WTC11 (cell line): ENCODE measurements at places on chromosomes 11 and 22. TPM values are rescaled to one million over a fixed set of nuclear protein-coding genes. Genes with fewer than 3 reads are reported as not detected.

DNA sequence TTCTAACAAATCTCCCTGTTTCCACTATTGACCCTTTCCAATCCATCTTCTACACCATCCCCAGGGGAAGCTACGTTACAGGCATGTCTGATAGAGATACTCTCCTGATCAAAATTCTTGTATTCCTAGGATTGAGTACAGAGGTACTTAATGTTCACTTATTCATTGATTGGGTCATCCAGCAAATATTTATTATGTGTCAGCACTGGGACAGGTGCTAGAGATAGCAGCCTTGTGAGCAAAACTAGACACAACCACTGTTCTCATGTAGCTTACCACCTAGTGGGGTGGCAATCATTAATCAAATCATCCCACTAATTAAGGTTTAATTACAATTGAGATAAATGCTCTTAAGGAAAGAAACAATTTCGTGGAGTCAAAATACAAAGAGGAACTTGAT is 9.4 kb upstream of the RTCB start:
- DNase-seq: no peak

GRCh38 chr11:34948696-34949095 is 32.3 kb downstream of the PDHX start:
- DNase-seq: no peak

SHANK3 gene
- total RNA-seq: 9.6 to 10.5 TPM (median 9.7 TPM) in 3 replicates

GRCh38 chr11:8754241-8754640 is 71.6 kb downstream of the RPL27A start:
- no peak for DNase-seq

DNA sequence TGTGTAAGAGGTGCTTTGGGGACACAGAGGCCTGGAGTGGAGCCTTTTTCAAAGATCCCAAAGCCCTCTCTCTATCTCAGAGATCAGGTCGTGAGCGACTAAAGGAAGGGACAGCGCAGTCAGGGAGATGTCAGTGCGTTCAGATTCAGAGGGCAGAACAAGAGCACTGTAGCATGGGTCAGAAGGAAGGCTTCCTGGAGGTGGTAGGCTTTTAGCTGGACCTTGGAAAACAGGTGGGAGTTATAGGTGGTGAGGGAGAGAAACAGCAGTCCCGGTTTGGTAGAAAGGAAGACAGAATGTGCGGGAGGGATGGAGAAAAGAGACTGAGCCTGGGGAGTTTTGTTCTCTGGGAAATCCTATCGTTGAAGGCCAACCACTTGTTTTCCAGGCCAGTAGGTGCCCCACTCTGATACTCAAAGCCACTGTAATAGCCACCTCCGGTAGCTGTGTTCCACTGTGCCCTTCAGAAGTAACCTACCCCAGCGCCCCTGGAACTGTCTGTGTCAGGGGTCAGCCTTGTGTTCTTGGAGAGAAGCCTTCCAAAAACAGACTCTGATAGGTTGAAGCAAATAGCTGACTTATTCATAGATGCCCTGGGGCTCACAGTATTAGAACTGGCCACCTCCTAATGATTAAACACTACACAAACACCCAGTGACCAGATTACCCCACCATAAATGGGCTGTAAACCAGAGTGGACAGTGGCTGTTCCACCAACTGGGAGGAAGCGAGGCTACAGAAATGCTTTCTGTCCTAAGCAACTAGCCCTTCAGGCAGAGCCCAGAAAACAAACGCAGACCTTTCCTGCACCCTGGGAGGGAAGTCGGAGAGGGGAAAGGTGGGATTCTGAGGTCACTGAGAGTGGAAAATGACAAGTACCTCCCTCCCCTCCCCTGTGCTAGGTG is 157.7 kb downstream of the DBX1 start:
- DNase-seq: no peak

MPZL3 gene
- total RNA-seq: 1.6 to 2.1 TPM (median 2.0 TPM) in 3 replicates

DNA sequence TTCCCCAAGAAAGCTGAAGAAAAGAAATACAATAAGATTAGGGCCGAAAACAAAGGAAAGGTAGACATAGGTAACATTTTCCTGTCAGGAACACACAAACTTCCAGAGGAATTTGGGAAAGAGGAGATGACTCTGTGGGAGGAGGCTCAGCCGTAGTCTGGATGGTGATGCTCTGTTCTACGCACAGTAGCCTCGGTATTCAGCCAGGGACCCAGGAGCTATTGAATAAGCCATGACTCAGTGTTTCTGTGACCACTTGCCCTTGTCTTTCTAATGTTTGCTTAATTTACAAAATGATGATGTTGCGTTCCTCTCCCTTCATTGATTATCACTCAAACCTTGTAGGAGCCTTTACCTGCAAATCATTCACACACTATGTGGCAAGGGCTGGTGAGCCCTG is 745.0 kb downstream of the NTM start:
- DNase-seq: no peak

DNA sequence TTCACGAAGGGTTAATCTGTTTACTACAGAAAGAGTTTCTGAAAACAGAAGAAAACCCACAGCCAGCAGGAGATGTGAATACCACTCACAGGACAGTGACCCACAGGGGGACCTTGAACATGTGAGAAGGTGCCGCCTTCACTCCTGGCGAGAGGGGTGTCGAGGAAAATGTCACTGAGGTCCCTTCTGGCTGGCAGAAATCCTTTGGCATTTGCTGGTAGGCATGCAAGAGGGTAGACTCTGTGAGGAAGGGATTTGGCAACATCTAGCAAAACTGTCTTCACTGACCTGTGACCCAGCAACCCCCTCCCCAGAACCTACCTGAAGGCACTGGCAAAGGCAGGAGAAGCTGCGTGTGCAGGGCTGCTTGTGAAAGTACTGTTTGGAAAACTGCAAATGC is 8.6 kb downstream of the KCNQ1 start:
- DNase-seq: no peak

DNA sequence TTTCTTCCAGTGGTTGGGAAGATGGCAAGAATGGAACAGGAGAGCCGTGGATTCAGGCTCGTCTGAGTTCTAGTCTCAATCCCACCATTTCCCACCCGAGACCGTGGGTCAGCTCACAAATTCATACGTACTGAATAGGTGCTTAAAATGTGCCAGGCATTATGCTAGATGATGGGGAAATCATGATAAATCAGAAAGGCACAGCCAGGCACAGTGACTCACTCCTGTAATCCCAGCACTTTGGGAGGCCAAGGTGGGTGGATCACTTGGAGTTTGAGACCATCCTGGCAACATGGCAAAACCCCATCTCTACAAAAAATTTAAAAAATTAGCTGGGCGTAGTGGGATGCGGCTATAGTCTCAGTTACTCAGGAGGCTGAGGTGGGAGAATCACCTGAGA is 7.1 kb downstream of the TRIOBP start:
- DNase-seq: no peak

ANKRD49 gene
- total RNA-seq: 9.5 to 9.9 TPM (median 9.6 TPM) in 3 replicates

DNA sequence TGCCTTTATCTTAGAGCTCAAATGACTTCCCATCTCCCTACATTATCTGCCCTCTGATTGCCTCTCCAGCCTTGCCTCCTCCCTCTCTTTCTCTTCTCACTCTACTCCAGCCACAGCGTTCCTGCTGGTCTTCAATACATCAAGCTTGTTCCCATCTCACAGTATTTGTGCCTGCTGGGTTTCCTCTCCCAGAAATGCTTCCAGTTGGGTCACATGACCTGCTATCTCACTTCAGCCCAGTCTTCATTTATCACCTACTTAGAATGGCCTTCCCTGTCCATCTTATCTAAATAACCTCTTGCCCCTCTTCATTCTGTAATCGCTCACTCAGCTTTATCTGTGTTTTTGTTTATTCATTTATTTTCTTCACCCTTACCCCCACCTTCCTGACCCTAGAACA is 61.8 kb upstream of the FAR1 start:
- no peak for DNase-seq

- DNase-seq: no peak
Observed at GRCh38 chr11:72759468-72759985, 7.3 kb upstream of the ARAP1 start.

DNA sequence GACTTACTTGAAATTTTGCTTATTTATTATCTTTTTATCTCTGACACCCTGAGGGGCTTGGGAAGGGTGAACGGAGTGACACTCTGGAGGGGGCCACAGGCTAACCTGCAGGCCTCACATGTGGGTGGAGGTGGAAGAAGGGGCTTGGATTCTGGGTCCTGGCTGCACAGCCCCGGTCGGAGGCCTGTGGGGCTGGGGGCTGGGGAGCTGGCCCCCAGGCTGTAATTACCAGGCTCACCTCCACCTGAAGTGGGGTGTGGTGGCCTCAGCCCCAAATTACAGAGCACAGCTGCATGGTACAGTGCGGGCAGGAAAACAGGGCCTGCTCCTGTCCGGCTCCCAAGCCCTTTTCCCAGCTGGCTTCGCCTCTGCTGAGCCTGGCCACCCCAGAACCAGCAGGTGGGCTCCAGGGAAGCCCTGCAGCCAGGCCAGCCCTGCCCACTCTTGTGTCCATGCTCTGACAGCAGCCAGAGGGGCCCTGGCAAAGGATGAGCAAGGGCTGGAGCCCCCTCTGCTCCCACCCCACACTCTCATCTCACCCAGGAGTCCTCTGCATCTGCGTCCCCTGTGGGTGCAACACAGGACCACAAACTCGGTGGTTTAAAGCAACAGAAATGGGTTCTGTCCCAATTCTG is 48.0 kb downstream of the IGF2 start:
- DNase-seq: no peak

DNA sequence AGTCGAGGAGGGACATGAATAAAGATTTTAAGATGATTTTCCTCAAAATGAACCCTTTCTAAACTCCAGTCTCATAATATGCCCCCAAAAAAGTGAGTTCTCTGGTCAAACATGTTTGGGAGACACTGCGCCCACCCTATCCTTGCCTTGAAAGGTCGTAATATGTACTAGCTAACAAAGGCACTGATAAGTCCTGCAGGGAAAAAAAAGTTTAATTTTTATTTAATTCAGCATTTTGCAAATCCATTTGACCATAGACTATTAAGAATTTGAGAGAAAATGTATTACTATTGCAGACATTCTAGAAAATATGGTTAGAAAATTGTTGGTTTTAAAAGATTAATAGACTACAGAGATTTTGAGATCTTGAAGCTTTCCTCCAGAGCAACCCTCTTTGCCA is 120.6 kb upstream of the ASPHD2 start:
- no peak for DNase-seq

GRCh38 chr22:47540011-47540410 is 777.6 kb downstream of the TBC1D22A start:
- DNase-seq: no peak

RCE1 gene
- total RNA-seq: 34.5 to 36.9 TPM (median 34.6 TPM) in 3 replicates

GRCh38 chr22:23470811-23471389 is 109.2 kb downstream of the IGLL1 start:
- DNase-seq: no peak

PRODH gene
- 42.6 to 97.3 TPM (median 56.1 TPM) in 3 replicates for total RNA-seq

- DNase-seq: peak; percentile 84
Observed at GRCh38 chr11:119144825-119145486, 3.9 kb upstream of the ABCG4 start.

DNA sequence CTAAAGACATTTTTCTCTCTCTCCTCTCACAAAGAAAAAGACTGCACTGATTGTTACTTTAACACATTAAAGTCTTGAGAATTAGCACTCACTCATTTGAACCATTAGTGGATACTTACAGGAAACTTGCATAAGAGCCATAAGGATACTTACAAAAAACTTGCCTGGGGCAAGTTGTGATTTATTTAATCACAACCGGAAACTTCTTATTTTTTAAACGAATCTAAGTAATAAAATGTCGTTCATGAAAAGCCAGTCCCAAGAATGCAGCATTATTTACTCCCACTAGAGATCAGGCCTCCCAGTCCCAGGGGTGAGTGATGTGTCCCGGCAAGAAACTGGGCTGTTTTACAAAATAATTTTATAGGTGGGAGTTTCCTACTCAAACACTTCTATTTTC is 59.3 kb upstream of the TTC12 start:
- no peak for DNase-seq

DNA sequence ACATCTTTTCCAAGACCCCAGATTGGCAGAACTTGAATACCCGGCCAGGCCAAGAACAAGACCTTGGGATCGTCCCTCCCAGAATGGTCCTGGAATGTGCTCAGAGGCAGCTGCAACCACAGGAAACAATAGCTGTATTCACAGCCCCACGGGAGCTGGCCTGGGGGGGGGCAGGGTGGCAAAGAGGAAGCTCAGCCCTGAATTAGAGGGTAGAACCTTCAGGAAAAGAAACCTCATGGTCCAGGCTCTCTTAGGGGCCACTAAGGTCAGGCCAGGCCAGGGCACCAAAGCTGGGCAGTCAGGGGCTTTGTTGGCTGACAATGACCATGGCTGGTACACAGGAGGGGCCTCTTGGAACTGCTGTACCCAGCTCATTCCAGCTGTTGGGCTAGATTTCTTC is 17.3 kb downstream of the RPL27A start:
- DNase-seq: peak; percentile 44

DNA sequence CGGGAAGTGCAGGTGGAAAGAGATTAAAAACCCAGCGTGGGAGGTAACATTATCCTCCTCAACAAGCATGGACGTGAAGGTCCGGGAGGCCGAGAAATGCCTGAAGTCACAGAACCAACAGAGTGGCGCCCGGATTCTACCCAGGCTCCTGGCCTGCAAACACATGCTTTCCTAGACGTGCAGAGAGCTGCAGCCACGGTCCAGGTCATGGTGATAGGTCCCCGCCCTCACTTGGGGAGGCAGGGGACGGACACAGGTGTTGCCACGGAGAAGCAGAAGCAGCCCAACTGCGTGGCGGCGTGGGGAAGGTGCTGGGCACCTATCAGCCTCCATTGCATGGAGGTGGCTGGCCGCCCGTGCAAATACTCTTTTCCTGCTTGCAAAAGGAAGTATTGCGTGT is 148.8 kb downstream of the MPPED1 start:
- no peak for DNase-seq

DNA sequence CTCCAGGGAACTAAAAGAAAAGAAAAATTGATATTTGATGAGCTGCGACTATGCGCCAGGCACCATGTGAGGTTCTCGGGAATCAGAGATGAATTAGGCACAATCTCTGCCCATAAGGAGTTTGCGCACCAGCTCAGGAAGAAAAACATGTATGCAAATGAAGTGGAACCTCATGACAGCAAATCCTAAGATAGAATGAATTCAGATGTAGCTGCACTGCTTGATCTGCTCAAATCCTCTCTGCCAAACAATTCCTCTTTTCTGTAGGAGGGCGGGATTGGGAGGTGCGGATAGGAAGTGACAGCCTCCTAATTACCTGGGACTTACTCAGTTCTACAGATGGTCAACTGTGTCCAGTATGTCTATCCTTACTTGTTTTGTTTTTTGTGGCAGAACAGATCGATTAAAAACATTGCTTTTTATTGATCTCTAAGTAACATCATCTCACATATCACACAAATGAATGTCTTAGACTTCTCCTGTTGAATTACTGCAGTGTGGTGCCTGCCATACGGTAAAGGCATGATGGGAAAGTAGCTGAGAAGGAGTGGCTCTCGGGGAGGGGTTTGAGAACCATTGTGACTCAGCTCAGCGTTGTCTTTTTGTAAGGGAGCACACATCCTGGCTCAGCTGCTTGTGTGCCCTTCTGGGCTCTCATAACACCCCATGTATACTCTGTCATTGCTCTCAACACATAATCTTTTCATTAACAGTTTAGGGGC is 13.9 kb downstream of the CRTAM start:
- DNase-seq: no peak
